ENCODE measurements at places on chromosomes 13 and 19. TPM values are rescaled to one million over a fixed set of nuclear protein-coding genes. Genes with fewer than 3 reads are reported as not detected.

GRCh38 chr19:307111-307531, 15.9 kb upstream of the PLPP2 start:
- no peaks in the 10 kb centered on the region for H3K27me3 ChIP-seq
- no peak overlapping the region for H3K27ac ChIP-seq
- DNase-seq, result no peak
- H3K4me1 ChIP-seq, result no peaks in the 10 kb centered on the region

GRCh38 chr19:30884146-30884812, 465.0 kb downstream of the TSHZ3 start:
- no peaks in the 10 kb centered on the region for H3K36me3 ChIP-seq
- H3K27ac ChIP-seq, result no peak overlapping the region
- no peaks in the 10 kb centered on the region for H3K27me3 ChIP-seq
- DNase-seq, result no peak
- no peaks in the 10 kb centered on the region for H3K4me1 ChIP-seq

GRCh38 chr13:78816592-78816991, 157.6 kb upstream of the OBI1 start:
- H3K27me3 ChIP-seq, result no peaks in the 10 kb centered on the region
- no peak for DNase-seq
- no peak overlapping the region for H3K4me3 ChIP-seq
- H3K36me3 ChIP-seq, result no peaks in the 10 kb centered on the region
- H3K27ac ChIP-seq, result no peak overlapping the region
- H3K4me1 ChIP-seq, result no peaks in the 10 kb centered on the region

DNA sequence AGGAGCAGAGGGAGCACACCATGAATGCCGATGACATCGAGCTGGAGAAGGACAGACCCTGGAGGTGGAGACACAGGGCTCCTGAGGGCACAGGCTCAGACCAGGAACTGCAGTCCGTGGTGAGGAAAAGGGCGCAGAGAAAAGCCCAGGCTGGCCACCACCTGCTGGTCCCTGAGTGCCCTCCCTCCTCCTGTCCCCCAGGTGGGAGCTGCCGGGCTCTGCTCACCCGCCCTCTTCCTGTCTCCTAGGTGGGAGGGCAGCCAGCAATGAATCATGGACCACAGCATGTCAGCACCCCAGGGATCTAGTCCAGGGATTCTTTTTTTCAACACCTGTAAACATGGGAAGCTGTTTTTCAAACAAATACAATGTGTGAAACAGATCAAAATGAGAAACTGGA, 94.6 kb upstream of the ARHGEF7 start:
- DNase-seq, result no peak
- H3K27me3 ChIP-seq, result no peaks in the 10 kb centered on the region
- H3K4me3 ChIP-seq, result no peak overlapping the region

The UGGT2 gene
- polyA plus RNA-seq, result 25.4 TPM

The BRCA2 gene
- 0.38 TPM for polyA plus RNA-seq

GRCh38 chr13:60893801-60894200, 496.8 kb downstream of the TDRD3 start:
- H3K4me1 ChIP-seq, result no peaks in the 10 kb centered on the region
- no peaks in the 10 kb centered on the region for H3K36me3 ChIP-seq
- no peak overlapping the region for H3K27ac ChIP-seq
- H3K4me3 ChIP-seq, result no peak overlapping the region

DNA sequence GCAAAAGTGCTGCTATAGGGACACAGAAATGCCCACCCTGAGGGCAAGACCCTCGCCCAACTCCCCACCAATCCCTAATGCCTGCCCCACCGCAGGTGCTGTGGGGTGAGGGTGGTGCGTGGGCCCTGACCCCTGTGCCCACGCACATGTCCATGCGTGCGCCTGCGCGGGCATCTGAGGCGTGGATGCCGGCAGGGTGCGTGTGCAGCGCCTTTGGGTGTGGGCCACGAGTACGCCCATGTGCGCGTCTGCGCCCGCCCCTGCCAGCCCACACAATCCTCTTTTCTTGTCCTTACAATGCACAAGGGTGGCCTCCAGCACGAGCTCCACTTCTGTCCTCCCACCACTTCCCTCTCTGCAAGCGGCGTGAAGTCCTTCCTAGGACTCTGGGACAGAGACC, 14.3 kb downstream of the FUT6 start:
- no peaks in the 10 kb centered on the region for H3K36me3 ChIP-seq
- H3K4me1 ChIP-seq, result no peaks in the 10 kb centered on the region
- no peak for DNase-seq
- H3K27ac ChIP-seq, result no peak overlapping the region
- no peak overlapping the region for H3K4me3 ChIP-seq

The FBXO17 gene
- polyA plus RNA-seq, result 8.3 TPM

GRCh38 chr13:27137759-27138158, 33.9 kb downstream of the USP12 start:
- no peaks in the 10 kb centered on the region for H3K4me1 ChIP-seq
- H3K36me3 ChIP-seq, result no peaks in the 10 kb centered on the region
- no peak overlapping the region for H3K27ac ChIP-seq
- no peak overlapping the region for H3K4me3 ChIP-seq
- H3K27me3 ChIP-seq, result no peaks in the 10 kb centered on the region

The SIGLEC9 gene
- polyA plus RNA-seq, result 6.3 TPM

DNA sequence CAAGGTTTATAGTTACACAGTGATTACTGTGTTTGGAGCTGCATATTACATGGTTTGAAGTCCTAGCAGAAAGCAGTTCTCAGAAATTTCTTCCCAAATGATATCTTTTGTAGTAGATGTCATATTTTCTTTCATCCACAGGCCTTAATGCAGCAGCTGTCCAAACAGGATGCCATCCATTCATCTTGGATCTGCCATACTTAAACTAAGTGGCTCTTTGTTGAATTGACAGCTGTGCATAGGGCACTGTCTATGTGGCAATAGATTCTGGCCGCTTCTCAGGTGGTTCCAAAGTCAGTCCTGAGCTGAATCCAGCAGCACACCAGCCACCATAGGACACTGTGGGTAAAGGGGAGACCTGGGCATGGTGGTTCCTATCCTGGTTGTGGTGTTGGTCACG, 41.6 kb upstream of the SPRY2 start:
- H3K4me3 ChIP-seq, result no peak overlapping the region
- H3K4me1 ChIP-seq, result peaks cover 1% of the 10 kb centered on the region
- DNase-seq, result no peak
- H3K27me3 ChIP-seq, result no peaks in the 10 kb centered on the region
- no peak overlapping the region for H3K27ac ChIP-seq
- H3K36me3 ChIP-seq, result no peaks in the 10 kb centered on the region

The ABHD8 gene
- polyA plus RNA-seq, result 11.6 TPM

The OR4F17 gene
- not detected for polyA plus RNA-seq

GRCh38 chr13:46648166-46648607, 95.2 kb downstream of the LRCH1 start:
- no peaks in the 10 kb centered on the region for H3K27me3 ChIP-seq
- no peak overlapping the region for H3K4me3 ChIP-seq
- H3K4me1 ChIP-seq, result peaks cover 3% of the 10 kb centered on the region
- H3K36me3 ChIP-seq, result no peaks in the 10 kb centered on the region
- DNase-seq, result no peak
